ENCODE measurements at places on chromosomes 4 and X. TPM values are rescaled to one million over a fixed set of nuclear protein-coding genes. Genes with fewer than 3 reads are reported as not detected.

The FRAS1 gene
- 1.3 TPM for total RNA-seq

The GPM6B gene
- total RNA-seq, result under 0.01 TPM

The NUP62CL gene
- 0.06 TPM for total RNA-seq

The BBS12 gene
- total RNA-seq, result 3.9 TPM

The NSUN7 gene
- under 0.01 TPM for total RNA-seq

The FDCSP gene
- not detected for total RNA-seq

The GPRASP1 gene
- total RNA-seq, result 0.65 TPM
